ENCODE measurements at places on chromosomes 1 and 21.
A peak's percentile ranks its signal among the peaks of the same experiment; 100 is the strongest.

- DNase-seq, result no peak
These were observed 1.1 kb upstream of the GUCA2B start for GRCh38 chr1:42152119-42152518.

- DNase-seq, result no peak
These were observed 121.9 kb upstream of the TSPAN2 start for GRCh38 chr1:115211071-115211745.

- no peak for DNase-seq
These were observed 257.3 kb downstream of the PTBP2 start for GRCh38 chr1:96978901-96979300.

GRCh38 chr21:42937960-42938605 is 12.7 kb upstream of the ERVH48-1 start:
- DNase-seq, result no peak

- DNase-seq, result no peak
These were observed 219.7 kb downstream of the NFIA start for GRCh38 chr1:61301824-61302657.

- DNase-seq, result no peak
These were observed 130.3 kb downstream of the GLIS1 start for GRCh38 chr1:53608676-53609075.

GRCh38 chr21:31869750-31870149 is 3.1 kb upstream of the HUNK start:
- no peak for DNase-seq

GRCh38 chr21:44437696-44438431 is 17.4 kb upstream of the LRRC3 start:
- no peak for DNase-seq

DNA sequence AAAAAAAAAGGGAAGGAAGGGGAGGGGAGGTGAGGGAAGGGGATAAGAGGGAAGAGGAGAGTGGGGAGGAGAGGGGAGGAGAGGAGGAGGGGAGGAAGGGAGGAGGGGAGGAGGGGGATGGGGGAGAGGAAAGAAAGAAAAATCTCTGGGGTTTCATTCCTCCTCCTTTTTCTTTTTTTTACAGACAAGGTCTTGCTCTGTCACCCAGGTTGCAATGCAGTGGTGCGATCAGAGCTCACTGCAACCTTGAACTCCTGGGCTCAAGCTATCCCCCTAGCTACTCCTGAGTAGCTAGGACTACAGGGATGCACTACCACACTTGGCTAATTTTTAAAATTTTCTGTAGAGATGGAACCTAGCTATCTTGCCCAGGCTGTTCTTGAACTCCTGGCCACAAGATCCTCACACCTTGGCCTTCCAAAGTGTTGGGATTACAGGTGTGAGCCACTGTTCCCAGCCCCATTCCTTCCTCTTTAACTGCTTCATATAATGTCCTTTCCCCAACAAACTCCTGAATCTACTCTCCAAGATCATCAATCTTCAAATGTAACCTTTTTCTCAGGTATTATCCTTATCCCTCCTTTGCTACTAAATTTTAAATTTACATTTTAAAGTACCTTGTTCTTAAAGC is 23.2 kb downstream of the GON4L start:
- DNase-seq, result no peak

- DNase-seq, result no peak
These were observed 28.4 kb downstream of the WNT3A start for GRCh38 chr1:228034954-228035837.

- peak; percentile 79 for DNase-seq
These were observed 1.1 kb upstream of the ESPN start for GRCh38 chr1:6423321-6423999.

DNA sequence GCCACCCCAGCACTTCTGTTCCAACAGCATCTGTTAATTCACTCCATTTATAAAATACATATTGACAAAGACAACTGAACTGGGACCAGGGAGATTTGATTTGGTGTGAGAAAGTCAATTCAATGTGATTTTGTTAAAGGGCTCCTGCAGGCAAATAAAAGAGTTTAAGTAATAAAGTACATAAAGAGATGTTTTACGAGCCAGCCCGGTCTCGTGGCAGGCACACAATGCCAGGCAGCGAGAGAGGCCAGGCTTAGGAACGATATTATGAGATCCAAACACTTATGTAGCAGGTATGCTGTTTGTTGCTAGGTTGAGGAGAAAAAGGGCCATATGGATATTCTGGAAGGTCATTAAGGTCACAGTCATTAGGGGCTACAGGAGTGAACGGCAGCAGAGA is 227.1 kb downstream of the KCTD3 start:
- DNase-seq, result no peak

DNA sequence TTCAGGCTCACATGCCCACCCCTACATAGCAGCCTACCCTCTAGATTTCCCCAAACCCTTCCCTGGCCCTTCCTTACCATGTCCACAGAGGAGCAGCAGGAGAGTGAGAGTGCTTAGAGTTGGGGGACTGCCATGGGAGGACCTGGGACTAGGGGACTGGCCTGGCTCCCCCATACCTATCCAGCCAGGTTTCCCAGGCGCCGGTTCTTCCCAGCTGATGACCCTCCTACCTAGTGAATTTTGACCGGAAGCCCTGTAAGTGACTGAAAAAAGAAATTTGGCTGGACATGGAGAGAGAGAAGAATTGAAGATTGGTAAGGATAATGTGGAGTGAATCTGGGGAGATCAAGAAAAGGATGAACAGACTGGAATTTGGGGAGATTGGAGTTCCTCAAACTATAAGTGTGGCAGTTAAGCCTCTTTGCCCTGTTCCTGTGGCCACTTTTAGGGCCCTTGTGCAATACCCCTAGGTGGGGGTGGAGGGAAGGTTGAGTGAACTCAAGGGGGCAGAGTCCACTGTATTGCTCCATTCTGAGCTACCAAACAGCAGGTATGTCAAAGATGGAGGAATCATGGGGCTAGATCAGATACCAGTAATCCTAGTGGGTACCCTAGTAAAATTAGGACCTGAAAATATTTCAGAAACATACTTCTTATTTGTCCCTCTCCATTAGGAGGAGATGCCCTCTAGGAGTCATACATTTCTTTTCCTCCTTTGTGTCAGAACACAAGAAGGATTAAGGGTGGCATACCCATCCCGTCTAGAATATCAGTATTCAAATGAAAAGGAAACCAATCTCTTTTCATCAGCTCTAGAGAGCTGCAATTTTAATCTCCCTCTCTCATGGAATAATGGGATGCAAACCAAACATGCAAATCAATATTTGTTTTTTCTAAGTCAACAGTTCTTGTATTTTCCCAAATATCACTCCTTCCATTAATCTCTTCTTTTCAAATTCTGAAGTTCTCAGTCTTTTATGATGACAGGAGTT is 1.2 kb downstream of the HJV start:
- no peak for DNase-seq

GRCh38 chr1:226549937-226550671 is 1.5 kb downstream of the STUM start:
- peak; percentile 66 for DNase-seq

GRCh38 chr1:8746554-8746953 is 70.9 kb downstream of the RERE start:
- no peak for DNase-seq

- DNase-seq, result no peak
These were observed 8.8 kb downstream of the RPL5 start for GRCh38 chr1:92840600-92840999.

DNA sequence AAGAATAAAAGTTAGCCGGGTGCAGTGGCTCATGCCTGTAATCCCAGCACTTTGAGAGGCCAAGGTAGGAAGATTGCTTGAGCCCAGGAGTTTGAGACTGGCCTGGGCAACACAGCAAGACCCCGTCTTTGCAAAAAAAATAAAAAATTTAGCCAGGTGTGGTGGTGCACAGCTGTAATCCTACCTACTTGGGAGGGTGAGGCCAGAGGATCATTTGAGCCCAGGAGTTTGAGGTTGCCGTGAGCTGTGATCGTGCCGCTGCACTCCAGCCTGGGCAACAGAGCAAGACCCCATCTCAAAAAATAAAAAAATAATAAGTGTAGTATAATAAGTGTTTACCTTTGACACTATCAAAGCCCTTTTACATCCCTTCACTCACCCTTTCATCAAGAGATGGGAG is 5.0 kb downstream of the ACTN2 start:
- DNase-seq, result no peak

- no peak for DNase-seq
These were observed 609.6 kb upstream of the NEGR1 start for GRCh38 chr1:72891976-72892375.

GRCh38 chr1:184467295-184467694 is 80.5 kb downstream of the C1orf21 start:
- no peak for DNase-seq

GRCh38 chr1:52613636-52614373 is 11.6 kb downstream of the GPX7 start:
- no peak for DNase-seq

- no peak for DNase-seq
These were observed 4.1 kb upstream of the DNMT3L start for GRCh38 chr21:44265734-44266270.

GRCh38 chr1:183636783-183637182 is 1.2 kb upstream of the ARPC5 start:
- no peak for DNase-seq

DNA sequence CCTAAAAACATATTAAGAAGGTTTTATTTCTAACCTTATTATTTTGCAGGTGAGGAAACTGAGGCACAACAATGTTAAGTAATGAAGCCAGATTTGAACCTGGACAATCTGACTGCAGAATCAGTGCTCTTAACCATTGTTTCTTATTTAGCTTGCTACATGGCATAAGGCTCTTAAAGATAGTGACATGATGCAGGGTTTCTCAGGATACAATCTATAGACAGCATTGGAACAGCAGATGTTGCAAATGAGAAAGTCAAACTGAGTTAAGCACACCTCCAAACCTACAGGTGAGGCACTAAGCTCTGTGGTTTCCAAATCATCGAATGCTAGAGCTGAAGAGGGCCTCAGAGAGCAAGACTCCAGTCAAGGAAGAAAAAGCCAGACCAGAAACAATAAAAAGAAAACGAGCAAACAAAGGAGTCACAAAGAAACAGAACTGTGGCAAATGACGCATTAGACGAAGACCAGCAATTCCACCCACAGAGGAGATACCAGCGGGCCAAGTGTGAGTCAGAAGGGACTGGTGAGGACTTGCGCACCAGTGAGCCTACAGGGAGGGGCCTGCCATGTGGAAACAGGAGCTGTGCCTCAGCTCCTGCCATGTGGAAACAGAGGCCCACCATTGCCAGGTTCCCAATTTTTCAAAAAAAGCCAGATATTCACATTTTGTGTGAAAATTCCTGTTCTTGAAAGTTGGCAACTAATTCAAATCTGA is 14.4 kb downstream of the CD58 start:
- DNase-seq, result no peak

- no peak for DNase-seq
These were observed 458 bp upstream of the KRTAP10-4 start for GRCh38 chr21:44572959-44573583.

DNA sequence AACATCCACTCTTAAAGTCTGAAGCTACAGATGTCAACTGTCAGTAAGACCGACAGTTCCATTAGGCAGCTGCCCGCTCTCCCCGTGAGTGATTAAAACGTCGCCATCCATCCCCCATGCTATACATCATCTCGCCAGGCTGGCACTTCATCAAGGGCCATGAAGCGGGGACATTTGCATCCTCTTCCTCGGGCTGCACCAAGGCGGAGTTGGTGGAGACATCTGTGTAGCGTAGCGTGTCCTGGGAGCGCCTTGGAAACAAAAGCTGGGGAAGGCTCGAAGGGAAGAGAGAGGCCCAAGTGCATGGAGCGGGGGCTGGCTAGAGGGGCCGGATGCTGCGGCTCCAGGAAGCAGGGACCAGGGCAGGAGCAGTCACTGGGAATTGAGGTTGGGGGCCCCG is 250.1 kb downstream of the KAZN start:
- no peak for DNase-seq

DNA sequence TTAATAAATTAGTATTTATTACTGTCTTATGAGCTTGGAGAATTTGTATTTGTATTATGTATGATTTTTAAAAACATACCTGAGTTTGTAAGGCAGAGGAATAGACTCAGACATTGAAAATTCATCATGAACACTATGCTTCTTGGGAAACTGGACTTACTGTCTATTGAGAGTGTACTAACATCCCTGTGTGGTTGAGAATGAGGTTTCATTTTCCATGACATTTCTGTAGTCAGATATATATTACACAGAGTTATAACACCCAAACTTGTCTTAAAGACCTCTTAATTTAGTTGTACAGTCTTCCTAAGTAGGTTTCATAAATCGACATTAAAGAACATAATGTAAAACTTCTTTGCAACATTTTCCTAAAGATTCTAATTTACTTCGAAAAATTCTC is 30.0 kb downstream of the PPP2R5A start:
- DNase-seq, result no peak

- peak; percentile 52 for DNase-seq
These were observed 8.1 kb upstream of the TRIM67 start for GRCh38 chr1:231153726-231154125.

DNA sequence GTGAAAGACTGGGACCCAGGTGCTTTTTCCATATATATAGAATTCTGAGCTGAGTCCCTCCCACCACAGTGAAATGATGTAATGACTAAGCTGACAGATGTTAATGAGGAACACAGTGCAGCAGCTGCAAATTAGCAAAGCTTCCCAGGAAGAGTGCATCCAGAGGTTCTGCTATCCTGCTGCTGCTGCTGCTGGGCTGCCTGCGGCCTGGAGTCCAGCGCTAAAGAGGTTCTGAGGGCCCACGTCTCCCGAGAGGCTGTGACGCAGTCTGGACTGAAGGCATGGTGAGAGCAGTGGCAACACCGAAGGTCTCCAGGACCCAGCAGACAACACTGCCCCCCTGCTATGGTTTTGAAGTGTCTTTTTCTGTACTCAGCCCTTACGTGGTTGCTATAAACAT is 63.9 kb downstream of the URB2 start:
- DNase-seq, result no peak

- DNase-seq, result no peak
These were observed 111.5 kb downstream of the SDCCAG8 start for GRCh38 chr1:243367314-243367713.

DNA sequence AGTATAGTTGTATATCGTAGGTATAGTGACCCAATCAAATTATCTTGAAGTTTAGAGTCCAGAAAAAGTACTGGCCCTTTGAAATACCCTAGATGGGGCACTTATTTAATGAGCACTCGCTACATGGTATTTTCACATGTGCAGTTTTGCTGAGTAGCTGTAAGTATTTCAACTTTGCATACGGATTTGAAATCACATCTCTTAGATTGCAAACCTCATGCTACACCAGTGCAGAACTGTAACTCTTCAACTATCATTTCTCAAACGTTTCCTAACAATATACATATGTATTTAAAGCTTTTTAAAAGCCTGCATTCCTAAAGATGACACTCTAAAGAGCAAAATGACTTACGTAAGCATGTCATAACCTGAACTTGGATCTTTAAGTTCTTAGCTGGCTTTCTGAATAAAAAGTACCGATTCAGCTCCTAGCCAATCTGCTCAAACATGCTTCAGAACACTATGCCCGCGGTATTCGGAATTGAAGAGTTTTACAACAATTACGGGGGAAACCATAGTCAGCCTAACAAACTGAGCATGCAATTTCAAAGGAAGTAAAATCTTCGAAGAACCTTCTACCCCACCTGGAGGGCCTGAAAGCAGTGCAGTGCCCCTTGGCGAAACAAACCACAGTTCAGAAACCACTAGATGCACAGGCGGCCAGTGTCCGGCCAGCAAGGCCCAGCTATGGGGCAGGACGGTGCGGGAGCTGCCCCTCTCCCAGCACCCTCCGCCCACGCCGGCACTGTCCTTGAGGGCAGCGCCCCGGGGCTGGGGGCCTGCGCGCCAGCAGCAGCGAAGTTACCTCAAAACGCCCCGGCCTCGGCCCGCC is 863 bp downstream of the FH start:
- DNase-seq, result no peak
